Ureter (tissue), 1 donor: ENCODE measurements at places on chromosomes 6 and 20.

GRCh38 chr20:24389686-24390085 is 79.7 kb upstream of the SYNDIG1 start:
- no peak for DNase-seq

DNA sequence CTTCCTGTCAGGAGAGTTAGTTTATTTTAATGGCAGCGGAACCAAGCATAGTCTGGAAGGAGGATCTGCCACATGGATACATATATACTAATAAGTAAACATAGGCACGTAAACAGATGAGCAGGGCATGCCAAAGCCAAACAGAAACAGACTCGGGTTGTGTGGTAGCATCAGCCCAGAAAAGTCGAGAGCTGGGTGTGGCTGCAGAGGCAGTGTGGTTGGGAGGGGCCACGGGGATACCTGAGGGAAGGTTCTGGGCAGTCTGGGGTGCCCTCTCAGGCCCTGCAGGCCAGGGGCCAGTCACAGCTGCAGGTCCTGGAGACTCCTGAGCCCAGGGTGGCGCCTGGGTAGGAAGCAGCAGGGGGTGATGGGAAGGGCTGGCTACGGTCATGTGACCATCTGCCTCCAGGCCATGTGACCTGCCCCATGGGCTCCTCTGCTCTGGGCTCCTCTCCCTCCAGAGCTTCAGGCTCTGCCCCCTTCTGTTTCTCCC is 42.8 kb upstream of the MRPS10 start:
- DNase-seq = no peak

GRCh38 chr6:169042061-169042460 is 211.6 kb downstream of the THBS2 start:
- no peak for DNase-seq

DNA sequence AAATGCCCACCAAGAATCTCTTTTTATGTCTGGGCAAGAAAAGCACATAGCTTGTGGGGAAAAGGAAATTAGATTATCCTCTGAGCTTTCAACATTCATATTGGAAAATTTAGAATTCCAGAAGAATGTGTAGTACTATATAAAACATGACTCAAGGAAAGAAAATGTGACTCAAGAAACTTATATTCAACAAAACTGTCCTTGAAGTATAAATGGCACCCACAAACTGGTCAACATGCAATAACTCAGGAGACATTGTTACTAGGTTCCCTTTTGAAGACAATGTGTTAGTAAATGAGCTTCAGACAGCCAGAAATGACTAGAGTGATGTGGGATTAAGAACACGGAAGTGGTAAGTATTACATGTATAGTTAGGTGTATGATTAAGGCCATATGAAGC is 26.1 kb upstream of the TINAG start:
- DNase-seq = no peak

DNA sequence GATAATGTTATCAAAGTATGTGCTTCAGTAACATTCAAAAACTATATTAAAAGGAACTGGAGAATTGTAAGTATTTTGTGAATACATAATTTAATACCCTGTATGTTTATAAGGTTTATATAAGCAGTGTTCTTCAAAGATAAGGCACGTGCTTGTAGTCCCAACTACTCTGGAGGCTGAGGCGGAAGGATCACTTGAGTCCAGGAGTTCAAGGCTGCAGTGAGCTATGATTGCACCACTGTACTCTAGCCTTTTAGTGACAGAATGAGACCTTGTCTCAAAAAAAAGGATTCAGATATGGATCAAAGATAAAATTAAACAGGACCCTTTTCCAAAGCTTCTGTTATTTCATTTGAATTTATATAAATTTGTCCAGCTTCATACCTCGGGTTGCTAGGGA is 17.2 kb downstream of the CSE1L start:
- DNase-seq = no peak

DNA sequence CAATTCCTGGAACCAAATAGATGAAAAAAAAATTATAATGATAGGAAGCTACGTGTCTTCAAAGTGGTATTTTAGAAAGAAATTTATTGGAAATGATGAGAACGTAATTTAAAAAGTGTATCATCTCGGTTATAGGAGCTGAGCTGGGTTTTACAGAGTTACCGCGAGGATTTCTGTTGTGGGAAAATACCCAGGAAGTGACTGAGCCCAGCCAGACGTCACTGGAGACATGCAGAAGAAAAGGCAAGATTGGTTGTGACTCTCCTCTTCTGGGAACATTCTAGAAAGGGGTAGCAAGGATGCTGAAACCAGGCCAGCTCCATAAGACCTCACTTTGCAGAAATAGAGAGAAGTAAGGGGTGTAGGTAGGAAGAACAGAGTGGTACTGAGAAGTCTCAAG is 95.9 kb upstream of the ADGRF1 start:
- no peak for DNase-seq

- DNase-seq = no peak
Observed at GRCh38 chr6:89977808-89978748, 83.8 kb downstream of the GJA10 start.

DNA sequence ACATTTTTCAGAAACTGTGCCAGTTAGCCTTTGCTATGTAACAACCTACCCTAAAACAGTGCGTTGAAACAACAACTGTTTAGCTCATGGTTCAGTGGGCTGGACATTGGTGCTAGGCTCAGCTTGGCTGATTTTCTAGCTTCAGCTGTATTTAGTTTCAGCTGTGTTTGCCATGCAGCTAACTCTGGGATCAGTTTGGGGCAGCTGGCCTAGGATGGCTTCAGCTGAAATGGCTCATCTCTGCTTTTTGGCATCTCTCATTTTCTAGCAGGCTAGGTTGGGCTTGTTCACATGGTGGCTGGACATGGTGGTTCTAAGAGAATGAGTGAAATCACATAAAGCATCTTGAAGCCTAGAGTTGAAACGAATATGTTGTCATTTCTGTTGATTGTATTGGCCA is 464.2 kb downstream of the QKI start:
- DNase-seq = no peak

DNA sequence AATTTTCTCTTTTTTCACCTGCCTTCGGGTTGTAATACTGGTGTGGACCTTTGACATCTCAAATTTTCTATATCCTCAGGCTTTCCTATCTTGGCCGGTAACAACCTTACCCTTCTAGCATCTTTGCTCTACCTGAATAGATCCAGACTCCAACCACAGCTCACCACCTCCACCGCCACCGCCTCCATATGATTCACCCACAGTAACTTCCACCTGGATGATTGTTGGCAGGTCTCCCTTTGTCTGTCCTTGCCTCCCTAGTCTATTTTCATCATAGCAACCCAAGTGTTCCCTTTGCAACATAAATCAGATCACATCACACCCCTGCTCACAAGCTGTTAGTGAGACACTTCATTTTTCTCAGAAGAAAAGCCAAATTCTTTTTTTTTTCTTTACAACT is 525.8 kb upstream of the POU3F2 start:
- DNase-seq = no peak

DNA sequence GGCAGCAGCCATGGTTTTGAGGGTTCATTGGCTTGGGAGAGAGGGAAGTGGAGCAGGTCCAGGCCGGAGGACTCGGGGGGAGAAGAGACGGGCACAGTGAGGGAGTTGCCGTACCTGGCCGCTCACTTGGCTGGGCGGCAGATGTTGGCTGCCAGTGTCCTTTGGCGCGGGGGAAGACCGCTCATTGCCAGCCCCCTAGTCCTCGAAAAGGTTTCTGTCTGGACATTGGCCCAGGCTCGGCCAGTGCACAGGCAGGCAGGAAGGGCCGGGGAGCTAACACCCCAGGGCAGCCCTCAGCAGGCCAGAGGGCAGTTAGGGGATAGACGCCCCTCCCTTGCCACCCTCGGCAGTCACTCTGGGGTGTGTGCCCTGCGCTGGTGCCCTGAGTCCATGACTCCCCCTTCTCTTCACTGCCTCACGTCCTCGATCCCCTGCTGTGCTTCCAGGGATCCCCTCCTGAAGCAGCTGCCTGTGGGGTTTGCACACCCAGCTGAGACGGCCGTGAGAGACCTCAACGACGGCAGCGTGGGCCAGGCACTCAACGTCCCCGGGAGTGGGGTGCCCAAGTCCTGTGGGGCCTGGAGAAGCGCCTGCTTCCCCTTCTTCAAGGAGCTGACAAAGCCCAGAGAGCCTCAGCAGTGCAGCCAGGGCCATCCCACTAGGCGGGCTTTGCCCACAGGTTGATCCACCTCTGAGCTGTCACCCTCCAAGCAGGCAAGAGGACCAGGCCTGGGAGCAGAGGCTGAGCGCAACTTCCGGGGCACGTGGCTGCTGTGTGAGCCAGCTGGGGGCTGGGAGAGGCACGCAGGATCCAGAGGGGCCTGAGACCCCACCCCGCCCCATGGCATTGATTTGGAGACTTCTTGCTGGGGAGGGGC is 20.4 kb downstream of the RBM38 start:
- no peak for DNase-seq

- DNase-seq = no peak
Observed at GRCh38 chr20:38782275-38782674, 23.2 kb upstream of the PPP1R16B start.

DNA sequence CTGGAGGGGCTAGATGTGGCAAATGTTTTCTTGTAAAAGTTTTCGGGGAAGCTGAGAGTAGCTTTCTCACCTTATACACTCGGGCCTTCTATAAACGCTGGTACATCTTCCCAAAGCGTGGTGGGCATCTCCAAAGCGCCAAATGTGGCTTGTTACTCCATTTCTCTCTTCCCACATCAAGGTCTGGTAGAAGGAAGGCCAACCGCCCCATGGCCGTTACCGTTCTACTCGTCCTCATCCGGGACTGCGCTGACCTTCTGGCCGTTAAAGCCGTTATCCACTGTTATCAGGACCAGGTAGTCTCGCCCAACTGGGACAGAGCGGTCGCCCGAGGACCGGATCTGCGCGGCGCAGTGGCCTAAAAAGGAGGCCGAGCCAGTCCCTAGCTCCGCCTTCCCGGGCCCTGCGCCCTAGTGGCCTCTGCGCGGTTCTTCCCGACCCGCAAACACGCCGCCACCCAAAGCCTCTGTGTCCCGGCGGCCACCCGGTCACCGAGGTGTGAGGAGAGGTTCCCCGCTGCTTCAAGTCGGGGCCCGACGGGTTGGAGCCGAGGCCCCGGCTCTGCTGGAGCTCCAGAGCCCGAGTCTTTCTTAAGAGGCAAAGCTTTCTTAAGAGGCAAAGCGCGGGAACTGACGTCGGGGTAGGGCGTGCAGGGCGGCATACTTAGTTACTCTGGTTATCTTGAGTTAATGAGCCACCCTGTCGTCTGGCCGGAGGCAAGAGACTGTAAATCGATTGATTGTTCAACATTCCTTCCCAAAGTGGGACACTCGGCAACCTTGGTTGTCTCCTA is 90.5 kb downstream of the GPX5 start:
- DNase-seq = no peak

GRCh38 chr6:5214570-5215052 is 46.1 kb downstream of the LYRM4 start:
- DNase-seq = no peak

GRCh38 chr6:118012944-118013343 is 105.9 kb downstream of the SLC35F1 start:
- DNase-seq = no peak

DNA sequence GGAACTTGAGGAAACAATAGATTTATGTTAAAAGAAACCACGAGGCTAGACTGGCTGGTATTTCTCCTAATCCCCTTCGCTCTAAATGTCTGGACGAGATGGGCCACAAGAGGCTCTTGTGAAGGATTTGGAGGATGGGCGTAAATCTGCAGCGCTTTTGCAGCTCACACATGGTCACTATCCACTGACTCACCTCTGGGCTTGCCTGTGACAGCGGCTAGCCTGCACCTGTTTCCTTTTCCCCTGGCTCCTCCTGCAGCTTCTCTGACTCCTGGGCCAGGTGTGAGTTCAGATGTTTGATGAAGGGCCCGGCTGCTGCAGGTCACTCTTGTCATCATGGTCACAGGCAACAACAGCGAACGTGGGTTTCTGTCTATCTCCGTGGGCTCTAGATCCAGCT is 629.4 kb downstream of the CBLN4 start:
- DNase-seq = no peak

- DNase-seq = no peak
Observed at GRCh38 chr6:83270971-83271719, 78.0 kb downstream of the RWDD2A start.

DNA sequence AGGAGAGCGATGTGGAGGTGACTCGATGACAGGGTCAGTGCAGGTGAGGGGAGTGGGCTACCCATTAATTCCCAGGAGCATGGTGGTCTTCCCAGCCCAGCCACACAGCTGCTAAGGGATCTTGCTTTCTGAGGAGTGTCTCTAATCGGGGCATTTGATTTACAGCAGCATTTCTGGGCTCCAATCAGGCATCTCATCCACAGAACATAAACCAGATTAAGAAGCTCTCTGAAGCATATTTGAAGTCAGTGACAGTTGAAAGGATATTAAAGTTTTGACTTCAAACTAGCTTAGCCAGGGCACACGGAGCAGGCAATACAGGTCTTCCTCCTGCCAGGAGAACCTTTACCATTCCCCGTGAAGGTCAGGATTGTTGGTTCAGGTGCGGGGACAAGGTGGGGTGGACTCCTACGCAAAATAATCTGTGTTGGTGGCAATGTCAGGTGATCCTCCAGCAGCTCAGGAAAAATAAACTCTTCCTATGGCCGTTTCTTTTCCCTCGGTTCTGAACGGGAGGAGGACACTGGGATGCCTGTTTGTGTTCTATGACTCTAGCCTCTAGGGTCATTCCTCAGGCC is 39.9 kb upstream of the ZNF831 start:
- no peak for DNase-seq

- no peak for DNase-seq
Observed at GRCh38 chr20:21262812-21263211, 40.3 kb upstream of the XRN2 start.

GRCh38 chr6:82025271-82025670 is 222.3 kb downstream of the IBTK start:
- DNase-seq = no peak

GRCh38 chr6:118667988-118668387 is 16.6 kb upstream of the CEP85L start:
- DNase-seq = no peak

- no peak for DNase-seq
Observed at GRCh38 chr20:58431134-58431533, 42.1 kb downstream of the VAPB start.

GRCh38 chr20:50891138-50891537 is 40.1 kb downstream of the ADNP start:
- peak; percentile 35 for DNase-seq

DNA sequence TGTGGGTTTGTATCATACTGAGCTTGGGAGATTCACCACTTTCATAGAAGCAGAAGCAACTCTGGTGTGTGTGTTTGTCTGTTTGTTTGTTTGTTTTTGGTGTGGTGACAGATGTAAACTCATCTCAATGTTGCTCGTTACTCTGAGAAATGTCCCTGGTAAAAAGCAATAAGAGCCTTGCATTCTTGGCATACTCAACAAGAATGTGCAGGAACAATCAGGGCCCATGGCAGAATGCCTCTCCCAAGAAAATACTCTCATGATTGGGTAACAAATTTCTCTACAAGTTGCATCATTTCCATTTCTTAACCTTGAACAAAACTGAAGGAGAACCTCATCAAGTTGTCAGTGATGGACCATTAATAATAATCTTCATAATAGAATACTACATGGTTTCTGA is 43.0 kb upstream of the PKHD1 start:
- no peak for DNase-seq

GRCh38 chr20:22584922-22585785 is 782 bp upstream of the FOXA2 start:
- no peak for DNase-seq

- no peak for DNase-seq
Observed at GRCh38 chr6:9699888-9700287, 715.0 kb downstream of the TFAP2A start.

GRCh38 chr6:20755631-20756030 is 221.4 kb downstream of the CDKAL1 start:
- no peak for DNase-seq
